HCT116 (cell line): ENCODE measurements at places on chromosomes 12 and 14. TPM values are rescaled to one million over a fixed set of nuclear protein-coding genes. Genes with fewer than 3 reads are reported as not detected.

GRCh38 chr14:56794557-56795283 lies 15.6 kb downstream of the OTX2 start:
- peaks cover 9% of the 10 kb centered on the region; the same call in 1 of the 2 replicates for H3K27me3 ChIP-seq
- H3K36me3 ChIP-seq: no peaks in the 10 kb centered on the region
- no peak for DNase-seq
- no peak overlapping the region for H3K27ac ChIP-seq
- no peaks in the 10 kb centered on the region for H3K4me1 ChIP-seq

GRCh38 chr14:98122527-98122926 lies 1149.5 kb downstream of the BCL11B start:
- no peaks in the 10 kb centered on the region for H3K4me1 ChIP-seq
- no peak overlapping the region for H3K4me3 ChIP-seq

GRCh38 chr12:52266514-52266913 lies 7.9 kb upstream of the KRT86 start:
- H3K36me3 ChIP-seq: no peaks in the 10 kb centered on the region
- H3K27ac ChIP-seq: no peak overlapping the region
- no peaks in the 10 kb centered on the region for H3K27me3 ChIP-seq
- H3K4me3 ChIP-seq: no peak overlapping the region

DNA sequence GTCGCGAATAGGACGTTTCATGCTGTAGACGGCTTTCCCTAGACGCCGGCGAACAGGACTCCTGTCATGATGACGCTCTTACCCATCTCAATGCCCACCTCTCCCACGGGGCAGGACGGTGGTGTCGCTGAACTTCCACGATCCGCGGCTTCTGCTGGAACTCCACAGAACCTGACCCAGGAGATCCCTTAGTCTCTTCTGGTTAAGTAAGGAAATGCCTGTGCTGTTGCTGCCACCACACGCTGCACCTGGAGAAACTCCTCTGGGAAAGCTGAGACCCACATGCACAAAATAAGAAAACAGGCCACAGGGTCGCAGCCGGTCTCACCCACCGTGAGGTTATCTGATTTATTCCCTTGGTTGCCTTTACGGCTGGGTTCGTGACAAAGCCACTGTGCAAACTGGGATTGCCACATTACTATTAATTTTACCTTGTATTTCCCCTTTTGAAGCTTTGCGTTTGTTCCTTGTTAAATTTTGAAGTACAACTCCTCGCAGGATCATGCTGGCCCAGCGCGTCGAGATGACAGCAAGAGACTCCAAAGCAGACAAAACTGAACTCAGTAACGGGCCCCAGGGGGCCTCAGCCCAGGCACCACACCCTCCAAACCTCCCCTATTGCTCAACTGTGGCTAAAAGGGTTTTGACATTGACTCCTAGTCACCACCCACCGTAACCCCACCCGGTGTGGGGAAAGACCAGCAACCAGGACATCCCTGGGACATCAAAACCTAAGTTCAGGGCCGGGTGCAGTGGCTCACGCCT lies 9.2 kb upstream of the MMP17 start:
- H3K36me3 ChIP-seq: no peaks in the 10 kb centered on the region
- no peak overlapping the region for H3K27ac ChIP-seq
- no peak overlapping the region for H3K4me3 ChIP-seq
- no peak for DNase-seq

DNA sequence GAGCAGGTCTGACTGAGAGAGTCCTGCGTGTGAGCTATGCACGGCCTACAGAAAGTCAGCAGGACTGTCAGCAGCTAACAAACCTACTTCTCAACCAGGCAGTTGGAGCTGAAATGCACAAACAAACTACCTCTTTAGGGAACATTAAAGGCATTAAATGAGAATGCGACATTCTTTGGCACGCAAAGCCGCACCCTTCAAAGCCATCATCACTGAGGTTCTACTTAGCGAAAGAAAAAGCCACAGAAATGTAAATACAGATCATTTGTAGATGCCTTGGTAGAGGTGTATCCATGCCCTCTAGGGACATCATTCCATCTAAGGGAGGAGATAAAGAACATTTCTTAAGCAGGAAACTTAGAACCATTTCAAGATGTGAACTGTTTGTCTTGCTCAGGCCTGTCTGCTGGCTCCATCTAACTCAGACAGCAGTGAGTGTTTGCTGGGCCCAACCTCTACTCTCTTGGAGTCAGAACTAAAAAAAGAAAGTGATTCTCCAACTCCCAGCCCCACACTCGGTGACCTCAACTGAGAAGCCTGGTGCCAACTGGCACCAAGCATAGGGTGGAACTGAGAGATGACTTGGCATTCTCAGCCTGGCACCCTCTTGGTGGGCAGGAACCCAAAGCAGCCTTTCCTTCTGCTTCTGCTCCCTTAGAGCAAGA lies 63.5 kb upstream of the MBIP start:
- no peaks in the 10 kb centered on the region for H3K27me3 ChIP-seq
- no peaks in the 10 kb centered on the region for H3K4me1 ChIP-seq
- H3K27ac ChIP-seq: no peak overlapping the region
- H3K4me3 ChIP-seq: no peak overlapping the region

DNA sequence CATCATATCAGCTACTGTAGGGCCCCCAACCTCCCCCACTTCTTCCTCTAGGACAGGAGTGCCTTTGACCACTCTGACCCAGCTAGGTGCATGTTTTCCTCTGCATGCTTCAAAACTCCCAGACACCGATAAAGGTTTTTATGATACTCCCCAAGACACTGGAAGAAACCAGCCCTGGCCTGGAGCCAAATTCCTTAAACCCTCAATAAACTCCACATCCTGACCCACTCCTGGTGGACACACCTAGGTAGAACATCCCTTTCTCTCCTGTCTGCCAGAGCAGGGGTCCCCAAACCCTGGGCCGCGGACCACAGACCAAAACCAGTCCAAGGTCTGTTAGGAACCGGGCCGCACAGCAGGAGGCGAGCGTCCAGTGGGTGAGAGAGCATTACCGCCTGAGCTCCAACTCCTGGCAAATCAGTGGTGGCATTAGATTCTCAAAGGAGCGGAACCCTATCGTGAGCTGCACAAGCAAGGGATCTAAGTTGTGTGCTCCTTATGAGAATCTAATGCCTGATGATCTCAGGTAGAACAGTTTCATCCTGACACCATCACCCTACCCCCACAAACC lies 49.6 kb downstream of the NT5DC3 start:
- H3K4me3 ChIP-seq: no peak overlapping the region
- H3K27me3 ChIP-seq: no peaks in the 10 kb centered on the region
- no peaks in the 10 kb centered on the region for H3K4me1 ChIP-seq
- DNase-seq: no peak

DNA sequence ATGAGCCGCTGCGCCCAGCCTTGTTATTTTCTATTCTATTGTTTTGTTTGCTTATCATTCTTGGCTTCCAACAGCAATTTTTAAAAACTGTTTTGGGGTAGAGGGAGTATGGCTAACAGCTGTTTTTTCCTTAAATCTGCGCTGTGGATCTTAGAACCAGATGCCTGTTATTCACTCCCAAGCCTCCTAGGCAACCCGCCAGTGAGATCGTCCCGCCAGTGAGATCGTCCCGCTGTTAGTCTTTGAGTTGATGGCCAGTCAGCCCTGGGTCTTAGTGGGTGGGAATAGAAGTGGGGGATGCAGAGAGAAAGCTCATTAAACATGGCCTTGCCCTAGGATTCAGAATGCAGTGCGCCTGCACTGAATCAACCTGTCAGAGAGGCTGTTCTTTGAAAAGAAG lies 67.3 kb upstream of the BICD1 start:
- no peak overlapping the region for H3K4me3 ChIP-seq
- H3K27me3 ChIP-seq: no peaks in the 10 kb centered on the region
- H3K4me1 ChIP-seq: no peaks in the 10 kb centered on the region
- DNase-seq: no peak

Gene CCDC196
- total RNA-seq: not detected

Gene FOXM1
- total RNA-seq: 85.1 TPM

Gene HOXC9
- 11.3 TPM for total RNA-seq
